Sigmoid colon (tissue), 7 donors: ENCODE measurements at places on chromosomes 5 and 9. TPM values are rescaled to one million over a fixed set of nuclear protein-coding genes. Genes with fewer than 3 reads are reported as not detected.
A peak's percentile ranks its signal among the peaks of the same experiment; 100 is the strongest.

Gene C5orf34
- not detected for polyA plus RNA-seq

Gene C9
- not detected for polyA plus RNA-seq

Gene MCTP1
- 4.8 TPM for polyA plus RNA-seq

Gene C9orf152
- 49.9 TPM for polyA plus RNA-seq

Gene CAAP1
- 16.4 TPM for polyA plus RNA-seq

GRCh38 chr5:116358911-116359418 is 215.7 kb downstream of the SEMA6A start:
- DNase-seq, result no peak

DNA sequence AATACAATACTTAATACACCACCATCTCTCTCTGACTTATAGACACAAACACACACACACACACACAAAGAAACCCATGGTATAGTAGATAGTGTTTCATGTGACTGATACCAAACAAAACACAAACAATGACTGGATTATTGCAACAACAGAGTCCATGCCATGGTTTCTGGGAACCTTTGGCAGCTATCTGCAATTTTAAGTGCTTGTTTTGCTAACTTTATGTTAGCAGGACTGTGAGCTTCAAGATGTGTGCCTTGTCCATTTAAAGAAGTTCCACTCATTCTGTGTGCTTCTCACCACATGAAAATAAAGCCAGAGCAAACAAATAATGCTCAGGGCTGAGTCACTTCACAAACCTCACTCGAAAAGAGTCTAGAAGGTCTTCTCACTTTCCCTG is 15.1 kb upstream of the LURAP1L start:
- DNase-seq, result no peak

- no peak for DNase-seq
Observed at GRCh38 chr9:70682298-70682697, 267.8 kb upstream of the KLF9 start.

DNA sequence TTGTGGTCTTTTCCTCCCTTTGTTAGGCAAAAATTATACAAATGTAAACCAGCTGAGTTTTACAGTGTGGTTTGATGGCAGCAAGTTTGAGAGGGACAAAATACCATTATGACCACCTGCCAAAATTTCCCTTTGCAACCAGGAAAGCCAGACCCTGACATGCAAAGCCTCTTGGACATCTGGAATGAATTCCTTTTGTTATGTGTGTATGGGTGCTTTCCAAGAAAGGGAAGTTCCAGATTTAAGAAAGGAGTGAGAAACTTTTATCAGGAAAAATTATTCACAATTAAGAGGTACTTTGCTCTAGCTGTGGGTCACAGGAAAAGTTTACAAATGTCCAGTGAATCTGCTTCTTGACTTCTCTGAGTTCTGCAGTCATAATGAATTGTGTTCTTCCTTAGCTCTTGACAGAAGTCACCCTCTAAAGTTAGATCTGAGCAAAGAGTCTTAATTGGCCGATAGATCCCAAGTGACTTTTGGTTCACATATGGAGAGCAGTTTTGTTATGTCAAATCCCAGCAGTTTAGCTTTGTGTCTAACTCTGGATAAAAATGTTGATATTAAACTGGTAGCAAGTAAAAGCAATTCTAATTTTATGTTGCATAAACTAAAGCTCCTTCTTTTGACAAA is 295.9 kb upstream of the ZNF608 start:
- DNase-seq, result no peak

DNA sequence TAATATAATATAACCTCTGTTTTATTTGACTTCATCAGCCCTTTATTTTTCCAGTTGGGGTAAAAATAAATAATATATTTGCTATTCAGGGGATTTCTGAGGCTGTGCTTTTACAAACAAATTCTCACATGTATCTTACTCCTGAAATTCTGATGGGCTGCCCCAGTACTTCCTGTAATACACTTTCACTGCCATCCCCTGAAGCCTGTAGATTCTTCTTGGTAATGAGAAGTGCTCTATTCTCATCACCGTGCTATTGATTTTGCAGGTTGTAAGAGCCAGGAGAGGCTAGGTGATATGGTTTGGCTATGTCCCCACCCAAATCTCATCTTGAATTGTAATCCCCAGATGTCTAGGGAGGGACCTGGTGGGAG is 91.9 kb upstream of the CEP78 start:
- DNase-seq, result no peak

- peak; percentile 53 for DNase-seq
Observed at GRCh38 chr5:175731172-175731571, 73.3 kb downstream of the HRH2 start.

DNA sequence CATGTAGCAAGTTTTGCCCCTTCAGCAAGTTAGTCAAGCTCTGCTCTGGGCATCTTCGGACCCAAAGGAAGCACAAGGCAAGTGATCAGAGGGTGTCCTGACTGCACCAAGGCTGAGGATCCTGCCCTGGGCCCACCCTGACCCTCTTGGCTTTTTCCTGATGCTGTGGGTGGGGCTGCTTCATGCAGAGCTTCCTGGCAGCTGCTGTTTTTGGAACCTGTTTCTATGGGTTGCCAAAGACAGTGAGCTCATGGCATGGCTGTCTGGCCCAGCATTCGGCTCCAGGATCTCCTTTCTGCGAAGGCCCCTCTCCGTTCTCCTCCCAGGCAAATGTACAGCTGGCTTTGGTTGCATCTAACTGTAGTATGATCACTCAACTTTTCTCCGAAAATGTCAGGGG is 497.9 kb downstream of the ARHGEF28 start:
- no peak for DNase-seq

DNA sequence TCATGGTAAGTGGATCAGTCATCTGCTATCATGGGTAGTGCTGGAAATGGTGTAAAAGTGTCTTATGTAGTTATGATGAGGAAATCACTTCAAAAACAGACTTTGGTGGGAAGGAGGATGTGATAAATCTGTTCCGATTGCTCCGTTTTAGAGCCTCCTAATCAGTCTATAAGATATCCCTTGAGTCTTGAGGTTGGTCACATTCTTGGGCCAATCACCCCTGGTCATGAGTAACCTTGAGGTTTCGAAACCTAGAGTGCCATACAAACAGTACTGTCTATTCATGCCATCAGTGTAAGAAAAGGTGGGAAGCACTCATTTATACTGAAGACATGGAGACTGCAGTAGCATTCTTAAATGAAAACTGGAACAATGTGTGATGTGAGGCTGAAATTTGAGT is 45.8 kb downstream of the LRRTM2 start:
- DNase-seq, result no peak

GRCh38 chr5:66769030-66769733 is 173.0 kb downstream of the MAST4 start:
- DNase-seq, result no peak

DNA sequence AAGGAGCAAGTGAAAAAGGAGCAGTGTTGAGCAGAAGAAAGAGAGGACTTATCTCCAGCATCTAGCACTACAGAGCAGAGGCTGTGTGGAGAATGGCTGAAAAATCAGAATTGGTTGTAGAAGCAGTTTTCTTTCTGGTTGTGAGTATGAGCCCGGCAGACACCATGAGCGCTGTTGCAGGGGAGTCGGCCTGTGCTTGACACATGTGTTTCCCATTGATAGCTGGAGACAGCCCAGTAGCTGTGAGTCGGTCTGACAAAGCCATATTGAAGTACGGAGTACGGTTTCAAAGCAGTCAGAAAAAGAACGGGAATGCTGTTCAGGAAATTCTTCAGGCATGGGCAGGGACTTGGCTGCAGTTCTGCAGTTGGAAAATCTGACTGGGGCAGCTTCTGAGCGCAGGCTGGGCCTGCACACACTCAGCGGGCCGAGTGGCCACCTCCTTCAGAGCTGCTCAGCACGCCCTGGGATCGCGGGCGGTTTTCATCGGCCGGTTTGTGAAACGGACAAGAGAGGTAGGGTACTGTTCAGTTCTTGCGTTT is at the start of gene SGCD:
Gene SGCD, plus strand, starts transcription at position 447 of the 542 bp plus-strand sequence.
- peak; percentile 86 for DNase-seq

GRCh38 chr5:119318256-119318894 is 37.4 kb upstream of the TNFAIP8 start:
- no peak for DNase-seq

DNA sequence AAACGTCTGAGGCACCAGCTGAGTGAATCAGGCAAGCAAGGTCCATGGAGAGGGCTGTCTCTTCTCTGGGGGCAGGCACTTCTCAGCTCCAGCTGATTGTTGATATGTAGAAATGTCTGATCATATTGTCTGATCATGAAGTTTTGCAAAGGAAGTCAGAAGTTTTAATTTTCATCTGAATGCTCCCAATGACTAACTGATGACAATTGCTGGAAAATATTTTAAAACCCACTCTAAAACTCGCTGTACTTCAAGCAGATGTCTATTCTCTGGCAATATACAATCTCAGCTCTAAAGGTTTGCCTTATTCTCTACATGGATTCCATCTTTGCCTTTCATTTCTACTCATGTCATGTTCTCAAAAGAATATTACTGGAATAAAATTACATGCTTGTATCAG is 12.7 kb downstream of the PLK2 start:
- no peak for DNase-seq

DNA sequence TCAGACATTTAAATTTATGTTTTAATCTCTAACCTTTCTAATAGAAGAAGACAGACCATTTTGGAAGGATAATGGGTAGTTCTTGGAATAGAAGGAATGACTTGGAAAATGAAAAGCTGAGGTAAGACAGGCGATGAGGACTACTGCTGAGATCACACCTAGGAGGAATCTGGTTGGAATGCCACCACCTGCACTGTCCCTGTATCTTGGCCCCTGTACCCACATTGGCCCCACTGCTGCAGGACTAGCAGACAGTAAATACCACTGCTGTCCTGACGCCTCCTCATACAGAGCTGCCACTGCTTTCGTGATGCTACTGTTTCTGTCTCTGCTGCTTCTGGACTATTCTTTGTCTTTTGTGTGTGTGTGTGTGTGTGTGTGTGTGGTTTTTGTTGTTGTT is 359.8 kb downstream of the TMEM232 start:
- DNase-seq, result no peak

- peak; percentile 62 for DNase-seq
Observed at GRCh38 chr9:123049589-123050222, 16.2 kb downstream of the GPR21 start.

GRCh38 chr5:37448941-37449340 is 69.8 kb downstream of the WDR70 start:
- no peak for DNase-seq

DNA sequence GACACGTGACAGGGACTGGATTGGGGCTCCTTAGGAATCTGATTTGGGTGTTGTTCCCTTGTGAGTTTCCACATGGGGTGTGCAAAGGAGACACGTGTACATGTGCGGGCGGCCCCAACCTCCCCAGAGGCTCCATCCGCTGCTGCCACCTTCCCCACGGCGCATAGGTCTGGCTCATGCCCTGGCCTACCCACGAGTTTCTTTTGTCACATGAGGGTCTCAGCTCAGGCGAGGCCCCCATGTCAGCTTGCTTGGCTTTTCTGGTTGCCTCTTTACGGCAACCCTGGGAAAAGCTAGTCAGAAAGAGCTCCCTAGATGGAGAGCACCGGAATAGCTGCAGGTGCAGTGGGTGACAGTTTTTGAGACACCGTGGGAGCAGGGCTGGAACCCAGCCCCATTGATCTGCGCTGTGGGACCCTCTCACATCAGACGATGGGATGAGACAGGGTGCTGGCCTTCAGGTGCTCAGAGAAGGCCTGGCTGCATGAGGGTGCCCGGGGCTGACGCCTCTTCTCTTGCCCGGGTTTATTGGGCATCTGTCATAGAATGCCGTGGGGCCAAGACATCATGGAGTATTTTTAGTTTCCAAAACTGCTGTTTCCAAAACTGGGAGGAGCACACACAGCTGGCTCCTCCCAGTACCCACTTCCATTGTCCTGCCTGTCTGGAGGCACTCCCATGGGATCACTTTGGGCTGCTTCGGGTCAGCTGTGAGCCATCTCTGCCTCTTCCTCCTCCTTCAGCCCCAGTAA is 107.8 kb downstream of the WNK2 start:
- no peak for DNase-seq
